ENCODE measurements at places on chromosomes 2 and 18. TPM values are rescaled to one million over a fixed set of nuclear protein-coding genes. Genes with fewer than 3 reads are reported as not detected.

Gene CSRNP3
- total RNA-seq, result 0.26 TPM

Gene ALPG
- not detected for total RNA-seq

Gene ALK
- not detected for total RNA-seq

DNA sequence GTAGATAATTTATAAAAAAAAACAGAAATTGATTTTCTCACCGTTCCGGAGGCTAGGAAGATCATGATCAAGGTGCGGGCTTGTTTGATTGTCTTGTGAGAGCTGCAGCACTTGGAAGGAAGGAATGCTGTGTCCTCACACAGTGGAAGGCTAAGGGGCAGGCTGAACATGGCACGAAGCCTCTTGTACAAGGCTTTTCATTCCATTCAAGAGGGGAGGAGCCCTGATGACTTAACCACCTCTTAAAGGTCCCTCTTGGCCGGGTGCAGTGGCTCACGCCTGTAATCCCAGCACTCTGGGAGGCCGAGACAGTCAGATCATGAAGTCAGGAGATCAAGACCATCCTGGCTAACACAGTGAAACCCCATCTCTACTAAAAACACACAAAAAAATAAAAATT is 39.2 kb downstream of the PID1 start:
- no peak for DNase-seq

DNA sequence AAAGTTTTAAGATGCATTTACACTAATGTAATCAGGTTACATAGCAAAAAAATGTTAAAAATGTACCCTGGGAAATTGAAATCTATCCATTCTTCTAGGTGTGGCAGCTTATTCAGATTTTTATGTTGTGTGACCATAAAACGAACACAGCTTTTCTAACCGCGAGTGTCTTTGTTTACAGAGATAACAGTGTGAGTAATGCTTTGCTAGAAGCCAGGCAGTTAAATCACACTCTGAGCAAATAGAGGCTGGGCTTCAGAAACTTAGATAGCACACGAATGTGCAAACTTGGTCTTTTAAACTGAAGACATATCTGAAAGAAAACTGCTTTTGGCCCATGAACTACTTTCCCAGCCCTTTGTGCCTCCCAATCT is 116.1 kb downstream of the SPTBN1 start:
- DNase-seq, result peak; percentile 99

DNA sequence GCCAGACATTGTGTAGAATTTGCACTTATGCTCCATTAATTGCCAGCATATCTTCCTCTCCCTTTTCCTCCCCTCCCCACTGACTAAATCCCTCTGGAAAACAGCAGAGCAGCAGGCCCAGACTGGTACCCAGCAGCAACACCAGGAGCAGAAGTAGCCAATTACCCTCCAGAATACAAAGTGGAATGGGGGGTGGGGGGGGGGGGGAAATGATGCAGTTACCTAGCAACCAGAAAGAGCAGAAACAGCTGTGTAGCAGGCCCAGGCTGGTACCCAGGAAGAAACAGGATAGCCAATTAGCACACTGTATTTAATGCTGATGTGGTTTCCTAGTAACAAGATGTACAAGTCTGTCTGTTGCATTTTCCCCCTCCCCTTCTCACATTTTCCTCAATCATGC is 52.3 kb downstream of the KLF7 start:
- peak; percentile 39 for DNase-seq

Data from bronchial epithelial cell (primary cell).